Left cardiac atrium (tissue), 4 donors: ENCODE measurements at places on chromosomes 12 and 14. TPM values are rescaled to one million over a fixed set of nuclear protein-coding genes. Genes with fewer than 3 reads are reported as not detected.

The BTG1 gene
- total RNA-seq, result 152 TPM

DNA sequence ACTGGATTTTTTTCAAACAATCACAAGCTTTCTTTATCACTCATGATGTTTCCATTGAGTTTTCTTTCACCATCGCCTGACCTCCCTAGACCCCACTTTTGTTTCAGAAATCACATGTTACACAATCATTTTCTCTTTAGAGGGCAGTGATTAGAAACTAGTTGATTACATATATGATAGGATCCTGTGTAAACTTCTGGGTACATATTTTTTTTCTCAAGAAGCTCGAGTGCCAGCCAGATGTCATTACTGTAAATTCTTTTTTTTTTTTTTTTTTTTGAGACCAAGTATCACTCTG lies 62.4 kb upstream of the PSMA6 start:
- no peak for DNase-seq

The CLEC6A gene
- total RNA-seq, result not detected

- no peak for DNase-seq
These were observed 43.9 kb upstream of the GNPNAT1 start for GRCh38 chr14:52835122-52835903.

The ARHGAP9 gene
- 8.0 TPM for total RNA-seq

DNA sequence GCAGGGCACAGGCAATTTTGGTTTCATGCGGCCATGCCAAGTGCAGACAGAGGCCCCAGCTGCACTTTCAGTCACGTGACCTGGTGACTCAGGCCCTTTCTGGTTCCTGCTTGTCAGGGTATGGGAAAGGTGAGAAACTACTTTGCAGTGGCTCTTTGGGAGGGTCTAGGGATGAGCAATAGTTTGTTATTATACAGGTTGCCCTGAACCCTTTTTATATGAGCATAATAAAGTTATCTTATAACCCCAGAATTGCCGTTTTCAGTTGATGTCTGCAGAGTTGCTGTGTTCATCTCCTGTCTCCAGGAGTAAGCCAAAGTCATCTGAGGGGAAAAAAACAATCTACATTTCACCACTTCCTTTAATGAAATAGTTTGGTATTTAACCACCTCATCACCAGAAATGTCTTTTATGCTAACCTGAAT lies 30.9 kb upstream of the EMP1 start:
- peak; percentile 77 for DNase-seq

DNA sequence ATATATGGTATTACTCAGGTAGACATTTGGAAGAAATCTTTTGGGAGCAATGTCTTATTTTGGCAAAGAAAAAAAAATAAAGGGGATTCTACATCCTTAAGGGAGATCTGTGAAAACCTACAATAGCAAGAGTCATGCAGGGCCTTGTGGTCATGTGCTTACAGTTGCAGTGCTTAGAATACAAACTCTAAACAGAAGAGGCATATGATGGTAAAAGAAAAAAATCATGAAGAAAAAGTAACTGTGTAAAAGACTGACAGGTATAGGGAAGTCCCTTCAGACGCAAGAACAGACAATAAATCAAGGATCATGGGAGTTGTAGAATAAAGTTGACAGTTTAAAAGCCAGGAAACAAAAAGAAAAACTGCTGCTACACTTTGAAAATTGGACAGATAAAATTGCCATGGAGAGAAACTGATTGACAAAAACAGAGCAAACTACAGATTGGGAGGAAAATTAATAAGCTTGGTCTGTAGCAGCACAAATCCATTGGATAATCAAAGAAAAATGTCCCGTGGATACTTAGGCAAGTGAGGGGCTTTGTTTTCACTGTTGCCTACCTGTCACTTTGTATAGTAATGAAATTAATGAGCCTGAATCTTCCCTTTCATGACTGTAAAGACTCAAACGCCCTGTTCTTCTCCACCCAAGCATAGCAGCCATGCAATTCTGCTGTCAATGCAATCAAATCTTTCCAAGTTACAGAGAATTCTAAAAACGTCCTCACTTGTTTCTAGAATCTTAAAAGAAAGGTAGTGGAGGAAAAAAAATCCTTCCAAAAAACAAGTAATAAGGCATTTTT lies 402.0 kb downstream of the SYT1 start:
- no peak for DNase-seq

- no peak for DNase-seq
These were observed 11.5 kb downstream of the SLC38A2 start for GRCh38 chr12:46360908-46361666.

- DNase-seq, result no peak
These were observed 38.5 kb downstream of the OAS2 start for GRCh38 chr12:113016796-113017195.

The KRT77 gene
- total RNA-seq, result not detected

GRCh38 chr14:63910583-63911363 lies 58.0 kb downstream of the SYNE2 start:
- DNase-seq, result no peak

The CCDC197 gene
- total RNA-seq, result not detected

DNA sequence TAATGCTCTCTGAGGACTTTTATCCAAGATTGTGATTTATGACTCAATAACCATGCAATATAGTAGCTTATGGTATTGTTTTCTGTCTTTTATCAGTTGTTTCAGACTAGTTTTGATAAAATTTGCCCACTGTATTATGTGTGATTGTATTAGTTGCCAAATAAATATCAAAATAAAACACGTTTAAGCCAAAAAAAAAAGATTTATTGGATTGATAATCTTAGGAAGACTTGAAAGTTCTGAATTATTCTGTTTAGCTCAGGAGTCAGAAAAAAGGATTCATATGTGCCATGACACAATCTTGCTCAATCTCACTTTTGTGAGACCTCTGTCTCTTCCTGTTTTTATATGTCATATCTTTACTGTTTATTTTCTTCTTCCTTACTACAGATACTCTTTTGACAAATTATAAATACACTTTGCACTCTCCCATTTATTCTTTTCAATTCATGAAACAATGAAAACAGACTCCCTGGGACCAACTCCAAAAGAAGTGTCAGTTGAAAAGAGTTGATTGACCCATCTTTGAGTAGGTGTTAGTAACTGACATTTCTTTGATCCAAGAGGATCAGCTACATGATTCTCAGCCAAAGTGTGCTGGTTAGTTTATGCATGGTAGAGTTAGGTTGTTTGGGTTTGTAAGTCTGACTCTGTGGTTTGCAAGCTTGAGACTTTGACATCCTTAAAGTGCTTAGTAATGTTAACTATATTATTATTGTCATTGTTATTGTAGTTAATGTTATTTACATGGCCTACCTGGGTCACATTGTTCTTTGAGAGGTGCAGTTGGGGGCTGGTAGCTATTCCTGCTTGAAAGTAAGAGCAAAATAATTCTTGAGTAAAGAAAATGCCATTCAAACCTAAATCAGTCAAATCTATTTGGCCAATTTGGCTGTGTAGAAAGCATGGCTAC lies 2.5 kb downstream of the OR6C76 start:
- DNase-seq, result no peak

- peak; percentile 76 for DNase-seq
These were observed 4.2 kb downstream of the RDH5 start for GRCh38 chr12:55724226-55724939.

DNA sequence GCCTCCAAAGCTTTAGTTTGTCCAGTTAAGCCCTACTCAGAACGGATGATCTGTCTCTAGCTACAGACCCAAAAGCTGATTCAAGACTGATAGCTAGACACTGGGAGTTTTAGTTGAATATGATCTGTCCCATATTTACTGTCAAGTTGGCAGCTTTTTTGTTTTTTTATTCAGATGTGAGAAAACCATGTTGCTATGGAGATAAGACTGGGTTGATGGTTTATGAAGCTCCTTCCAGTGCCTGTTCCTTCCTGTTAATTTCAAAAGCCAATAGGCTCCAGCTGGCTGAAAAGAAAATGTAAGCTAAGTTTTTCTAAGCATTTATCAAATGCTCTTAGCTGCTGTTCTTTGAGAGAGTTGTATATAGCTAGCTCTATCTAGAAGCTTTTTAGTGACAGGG lies 4.7 kb downstream of the DYNLL1 start:
- no peak for DNase-seq

The PTHLH gene
- 11.6 TPM for total RNA-seq

GRCh38 chr14:65349100-65349499 lies 63.4 kb upstream of the FUT8 start:
- DNase-seq, result no peak

DNA sequence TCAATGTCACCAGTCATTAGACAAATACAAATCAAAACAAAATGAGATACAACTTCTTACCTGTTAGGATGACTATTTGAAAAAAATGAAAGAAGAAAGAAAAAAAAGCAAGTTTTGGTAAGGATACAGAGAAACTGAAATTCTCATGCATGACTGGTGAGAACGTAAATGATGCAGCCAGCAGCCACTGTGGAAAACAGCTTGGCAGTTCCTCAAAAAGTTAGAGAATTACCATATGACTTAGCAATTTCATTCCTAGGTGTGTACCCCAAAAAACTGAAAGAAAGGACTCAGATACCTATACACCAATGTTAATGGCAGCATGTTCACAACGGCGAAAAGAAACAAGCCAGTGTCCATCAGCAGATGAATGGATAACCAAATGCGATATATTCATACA lies 26.6 kb downstream of the NINJ2 start:
- DNase-seq, result no peak

DNA sequence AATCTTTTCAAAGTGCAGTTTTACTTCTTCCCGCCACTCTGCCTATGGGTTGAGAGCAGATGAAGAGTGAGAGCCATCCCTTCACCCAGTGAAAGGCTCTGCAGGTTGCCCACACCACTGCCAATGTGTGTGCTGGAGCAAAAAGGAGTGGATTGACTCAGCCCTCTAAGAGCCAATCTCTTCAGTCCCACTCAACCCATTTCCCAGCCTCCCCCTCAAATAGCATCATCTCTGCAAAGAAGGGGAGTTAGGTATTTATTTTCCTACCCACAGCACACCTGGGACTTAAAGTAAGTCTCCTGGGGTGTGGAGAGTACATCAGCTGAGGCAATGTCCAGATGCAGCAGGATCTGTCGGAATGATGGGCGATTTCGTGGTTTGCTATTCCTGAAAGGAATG lies 15.3 kb downstream of the MAP3K12 start:
- DNase-seq, result no peak

- no peak for DNase-seq
These were observed 9.4 kb upstream of the ARID2 start for GRCh38 chr12:45720069-45720468.

DNA sequence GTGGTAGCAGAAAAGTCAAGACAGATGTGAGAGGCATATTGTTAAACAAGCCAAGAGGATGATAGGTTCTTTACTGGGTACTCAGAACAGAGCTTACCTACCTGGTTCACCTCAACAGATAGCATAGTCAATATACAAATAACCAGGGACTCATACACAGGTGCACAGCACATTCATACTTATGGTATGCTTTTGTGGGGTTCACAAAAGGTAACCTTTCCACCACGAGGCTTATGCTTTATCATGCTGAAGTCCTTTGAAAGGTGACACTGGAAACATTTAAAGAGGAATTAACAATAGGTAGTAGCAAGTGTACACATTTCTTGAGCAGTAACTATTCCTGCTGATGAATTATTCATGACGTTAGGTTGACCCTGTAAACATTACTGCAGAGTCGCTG lies 42.2 kb upstream of the MBIP start:
- DNase-seq, result no peak

GRCh38 chr12:109943811-109944210 lies 43.7 kb downstream of the TCHP start:
- no peak for DNase-seq
